ENCODE measurements at places on chromosomes 3 and 15. TPM values are rescaled to one million over a fixed set of nuclear protein-coding genes. Genes with fewer than 3 reads are reported as not detected.
A peak's percentile ranks its signal among the peaks of the same experiment; 100 is the strongest.

DNA sequence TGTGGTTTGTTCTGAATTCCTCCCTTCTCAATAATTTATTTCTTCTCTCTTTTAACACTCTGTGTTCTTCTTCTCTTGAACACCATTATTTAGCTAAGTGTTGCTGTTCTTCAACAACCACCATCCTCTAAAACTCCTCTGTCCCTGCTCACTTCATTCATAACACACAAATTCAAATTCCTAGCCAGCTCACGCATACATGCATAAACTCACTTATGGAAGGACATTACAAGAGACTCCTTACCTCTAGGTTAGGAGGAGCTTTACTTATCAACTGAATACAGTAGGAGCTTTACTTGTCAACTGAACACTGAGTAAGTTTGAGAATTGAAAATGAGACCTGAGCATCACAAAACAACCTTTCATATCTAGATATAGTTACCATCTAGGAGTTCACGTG lies 23.6 kb downstream of the MME start:
- no peak for DNase-seq

EPHB1 gene
- not detected for total RNA-seq

XPC gene
- total RNA-seq: 25.3 TPM

- DNase-seq: peak; percentile 67
Observed at GRCh38 chr3:111956995-111957734, 21.7 kb upstream of the ABHD10 start.

ZIC1 gene
- total RNA-seq: 3.8 TPM

GOLGA8N gene
- total RNA-seq: 0.29 TPM

P3H2 gene
- 18.1 TPM for total RNA-seq

GATM gene
- total RNA-seq: 0.85 TPM

MEX3B gene
- total RNA-seq: 1.1 TPM

GRCh38 chr3:122661633-122662032 lies 19.0 kb upstream of the PARP14 start:
- DNase-seq: no peak

DNA sequence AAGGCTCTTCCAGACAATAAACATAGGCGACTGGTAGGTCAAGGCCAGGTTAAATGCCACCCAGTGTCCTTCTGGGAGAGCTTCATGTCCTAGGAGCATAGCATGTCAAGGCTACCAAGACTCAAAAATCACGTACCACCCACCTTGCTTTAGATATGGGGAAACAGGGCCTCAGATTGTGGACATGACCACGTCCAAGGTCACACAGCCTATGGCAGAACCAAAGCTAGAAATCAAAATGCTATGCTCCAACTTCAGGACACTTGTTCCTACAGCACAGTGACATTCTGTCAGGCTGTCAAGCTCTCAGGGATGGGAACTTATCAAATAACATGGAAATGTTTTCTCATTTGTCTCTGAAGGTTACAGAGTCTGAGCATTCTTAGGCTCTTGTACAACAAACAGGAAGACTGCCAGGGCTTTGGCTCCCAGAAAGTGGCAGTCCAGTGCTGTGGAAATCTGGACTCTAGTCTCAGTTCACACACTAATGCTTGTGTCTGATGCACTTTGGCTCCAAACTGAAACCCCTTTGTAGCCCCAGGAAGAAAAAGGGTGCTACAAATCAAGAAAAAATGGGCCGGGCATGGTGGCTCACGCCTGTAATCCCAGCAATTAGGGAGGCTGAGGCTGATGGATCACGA lies 170.4 kb upstream of the LPP start:
- DNase-seq: no peak

CCDC33 gene
- not detected for total RNA-seq

GRCh38 chr15:92611995-92612745 lies 43.4 kb downstream of the FAM174B start:
- DNase-seq: peak; percentile 26

CEP97 gene
- total RNA-seq: 17.9 TPM

HTR3E gene
- total RNA-seq: not detected

BSN gene
- 0.11 TPM for total RNA-seq

GRCh38 chr15:71276336-71276665 lies 161.0 kb downstream of the THSD4 start:
- no peak for DNase-seq
